ENCODE measurements at places on chromosomes 1 and 21. TPM values are rescaled to one million over a fixed set of nuclear protein-coding genes. Genes with fewer than 3 reads are reported as not detected.
A peak's percentile ranks its signal among the peaks of the same experiment; 100 is the strongest.

PEAR1 gene
- total RNA-seq, result 11.3 TPM

PTPN7 gene
- total RNA-seq, result not detected

FCRL4 gene
- not detected for total RNA-seq

SLC26A9 gene
- not detected for total RNA-seq

FCRL6 gene
- total RNA-seq, result not detected

CAMSAP2 gene
- total RNA-seq, result 55.7 TPM

ELAPOR1 gene
- total RNA-seq, result 0.64 TPM

FAM43B gene
- total RNA-seq, result under 0.01 TPM

RNU1-1 gene
- under 0.01 TPM for total RNA-seq

OTUD3 gene
- total RNA-seq, result 13.4 TPM

OR2T33 gene
- not detected for total RNA-seq

HSD11B1 gene
- total RNA-seq, result 21.6 TPM

DNA sequence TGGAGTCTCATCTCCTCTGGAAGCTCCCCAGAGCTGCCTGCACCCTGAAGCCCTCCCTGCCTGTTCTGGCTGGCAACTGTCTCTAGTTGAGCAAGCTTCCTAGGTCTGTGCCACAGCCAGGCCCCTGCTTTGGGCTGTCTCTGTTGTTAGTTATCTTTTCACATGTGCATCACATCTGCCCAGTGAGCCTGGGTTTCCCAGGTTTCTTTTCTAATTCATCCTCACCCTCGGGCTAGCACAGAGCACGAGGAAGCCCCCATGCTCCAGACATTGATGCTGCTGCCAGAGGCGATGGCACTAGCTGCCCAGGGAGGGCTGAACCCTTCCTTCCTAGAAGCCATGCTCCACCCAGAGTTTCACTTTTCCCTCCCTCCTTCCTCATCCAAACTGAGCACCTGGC, 27.2 kb downstream of the RASSF5 start:
- no peak for DNase-seq

- DNase-seq, result peak; percentile 13
Measured at GRCh38 chr21:16264319-16264718, 534.5 kb downstream of the USP25 start.

DNA sequence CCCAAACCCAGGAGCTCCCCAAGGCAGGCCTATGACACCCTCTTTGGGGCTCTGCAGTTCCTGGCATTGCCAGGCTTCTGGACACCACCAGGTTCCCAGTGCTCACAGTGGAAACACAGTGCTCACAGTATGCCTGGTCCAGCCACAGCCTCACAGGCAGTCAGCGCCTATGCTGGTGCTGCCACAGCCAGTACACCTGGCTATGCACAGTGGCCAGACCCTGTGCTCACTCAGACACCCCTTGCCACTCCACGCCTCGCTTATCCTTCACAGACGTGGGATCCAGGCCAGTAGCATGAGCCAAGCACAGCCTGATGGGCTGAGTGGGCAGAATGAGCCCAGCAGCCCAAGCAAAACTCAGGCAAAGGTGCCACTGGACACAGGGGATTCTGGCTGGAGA, 579.2 kb upstream of the ADGRL2 start:
- DNase-seq, result no peak

- DNase-seq, result peak; percentile 92
Measured at GRCh38 chr1:234499119-234499942, 20.4 kb upstream of the TARBP1 start.

- peak; percentile 65 for DNase-seq
Measured at GRCh38 chr1:70034403-70034802, 171.0 kb downstream of the LRRC40 start.

DNA sequence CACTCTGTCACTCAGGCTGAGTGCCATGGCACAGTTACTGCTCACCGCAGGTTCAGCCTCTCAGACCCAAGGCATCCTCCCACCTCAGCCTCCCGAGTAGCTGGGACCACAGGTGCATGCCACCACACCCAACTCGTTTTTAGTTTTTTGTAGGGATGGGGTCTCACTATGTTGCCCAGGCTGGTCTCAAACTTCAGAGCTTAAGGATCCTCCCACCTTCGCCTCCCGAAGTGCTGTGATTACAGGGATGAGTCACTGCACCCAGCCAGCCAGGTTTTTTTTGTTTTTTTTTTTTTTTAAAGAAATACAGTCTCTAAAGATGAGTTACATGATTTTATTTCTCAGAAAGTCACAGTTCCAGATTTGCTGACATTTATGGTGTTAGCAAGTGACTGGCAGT, 29.0 kb downstream of the BACE2 start:
- DNase-seq, result no peak

DNA sequence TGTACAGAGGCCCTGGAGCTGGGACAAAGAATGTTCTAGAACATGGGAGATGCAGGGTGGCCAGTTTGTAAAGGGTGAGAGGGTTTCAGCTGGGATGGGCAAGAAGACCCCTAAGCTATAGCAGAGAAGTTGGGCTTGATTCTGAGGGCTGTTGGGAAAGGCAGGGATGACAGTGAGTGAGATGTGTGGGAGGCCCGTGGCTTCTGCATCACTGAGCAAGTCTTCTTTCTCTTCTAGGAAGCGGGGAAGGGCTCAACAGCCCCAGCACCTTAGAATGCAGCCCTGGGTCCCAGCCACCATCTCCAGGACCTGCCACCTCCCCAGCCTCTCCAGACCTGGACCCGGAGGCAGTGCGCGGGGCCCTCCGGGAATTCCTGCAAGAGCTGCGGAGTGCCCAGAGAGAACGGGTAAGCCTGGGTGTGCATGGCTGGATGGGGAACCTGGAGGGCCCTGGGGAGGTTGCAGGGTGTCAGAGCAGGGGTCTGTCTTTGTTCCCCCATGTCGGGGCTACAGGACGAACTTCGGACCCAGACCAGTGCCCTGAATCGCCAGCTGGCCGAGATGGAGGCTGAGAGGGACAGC, 14.8 kb downstream of the MFAP2 start:
- DNase-seq, result no peak

GRCh38 chr1:230518511-230518910, 92.4 kb upstream of the PGBD5 start:
- DNase-seq, result no peak

DNA sequence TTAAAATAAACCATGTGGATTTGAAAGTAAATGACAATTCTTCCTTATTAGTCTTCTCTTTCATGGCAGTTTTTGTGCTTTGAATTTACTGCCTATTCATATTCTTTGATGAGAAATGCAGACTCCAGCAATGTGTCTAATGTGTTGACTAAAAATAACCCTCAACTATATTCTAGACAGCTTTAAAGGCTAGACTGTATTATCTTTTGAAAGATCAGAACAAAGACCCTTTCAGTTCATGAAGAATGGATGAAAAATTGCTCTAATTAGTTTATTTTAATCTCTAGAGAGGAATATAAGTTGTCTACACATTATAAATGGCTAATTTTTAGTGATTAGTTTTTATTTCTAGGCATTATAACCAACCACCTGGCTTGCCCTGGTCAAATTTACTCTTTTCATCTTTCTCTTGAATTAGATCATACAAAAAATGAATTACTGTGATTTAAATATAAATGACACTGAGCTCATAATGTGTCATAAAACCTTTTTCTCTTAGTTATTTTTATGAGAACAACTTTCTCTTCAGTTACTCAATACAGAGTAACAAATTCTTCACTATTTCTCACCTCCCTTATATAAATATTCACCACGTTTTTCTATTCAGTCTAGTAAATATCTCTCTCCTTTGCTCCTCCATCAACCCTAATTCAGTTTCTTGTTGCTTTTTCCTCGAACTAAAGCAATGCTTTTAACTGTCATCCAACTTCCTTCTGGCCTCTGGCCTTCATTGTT, 428.5 kb upstream of the TMPRSS15 start:
- DNase-seq, result no peak

DNA sequence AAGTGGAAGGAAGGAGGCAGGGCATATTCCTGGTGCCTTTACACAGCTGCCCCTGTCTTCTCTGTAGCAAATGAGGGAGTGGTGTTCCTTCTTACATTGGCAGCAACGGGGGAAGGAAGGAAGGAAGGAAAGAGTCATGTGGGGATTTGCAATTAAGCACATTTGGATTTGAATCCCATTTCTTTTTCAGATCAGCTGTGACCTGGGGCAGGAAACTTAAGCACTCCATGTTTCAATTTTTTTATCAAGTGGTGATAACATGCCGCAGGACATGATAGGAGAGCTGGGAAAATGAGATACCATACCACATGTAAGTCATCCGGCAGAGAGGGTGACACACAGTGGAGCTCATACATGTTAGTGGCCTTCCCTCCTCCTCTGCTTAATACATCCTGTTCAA, 186.8 kb downstream of the APP start:
- DNase-seq, result peak; percentile 24

GRCh38 chr1:41340655-41341364, 20.4 kb upstream of the FOXO6 start:
- no peak for DNase-seq

GRCh38 chr1:230891413-230891812, 23.1 kb upstream of the C1orf198 start:
- no peak for DNase-seq

DNA sequence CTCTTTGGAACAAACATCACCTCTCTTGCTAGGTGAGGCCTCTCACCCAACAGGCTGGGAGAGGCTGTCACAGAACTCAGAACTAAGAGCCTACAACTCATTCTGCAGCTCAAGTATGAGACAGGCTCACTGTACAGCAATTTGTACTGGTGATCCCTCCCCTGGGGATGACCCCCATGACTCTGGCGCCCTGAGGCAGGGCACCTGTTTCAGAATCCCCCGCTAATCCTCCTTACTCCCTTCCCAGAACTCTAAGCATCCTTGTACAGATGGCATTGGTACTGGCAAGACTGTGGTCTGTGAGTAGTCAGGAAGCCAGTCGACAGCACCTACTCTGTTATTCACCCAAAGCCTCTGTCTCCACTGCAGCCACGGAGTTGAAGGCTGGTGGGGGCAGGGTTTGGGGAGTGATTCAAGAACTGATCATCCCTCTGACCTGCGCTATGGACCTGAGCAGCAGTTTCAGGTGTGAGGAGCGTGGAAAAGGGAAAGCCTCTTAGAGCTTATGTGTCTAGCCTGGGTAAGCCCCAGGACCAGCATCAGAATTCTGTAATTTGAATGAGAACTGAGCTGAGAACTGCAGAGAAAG, 655.5 kb downstream of the KIF26B start:
- no peak for DNase-seq
